ENCODE measurements at places on chromosomes 13 and 19. TPM values are rescaled to one million over a fixed set of nuclear protein-coding genes. Genes with fewer than 3 reads are reported as not detected.

- no peak for DNase-seq
Measured at GRCh38 chr13:66914155-66914554, 316.0 kb downstream of the PCDH9 start.

- no peak for DNase-seq
Measured at GRCh38 chr13:113565526-113566226, 18.9 kb upstream of the TFDP1 start.

GRCh38 chr19:6802336-6803035, 30.0 kb downstream of the VAV1 start:
- DNase-seq: no peak

DNA sequence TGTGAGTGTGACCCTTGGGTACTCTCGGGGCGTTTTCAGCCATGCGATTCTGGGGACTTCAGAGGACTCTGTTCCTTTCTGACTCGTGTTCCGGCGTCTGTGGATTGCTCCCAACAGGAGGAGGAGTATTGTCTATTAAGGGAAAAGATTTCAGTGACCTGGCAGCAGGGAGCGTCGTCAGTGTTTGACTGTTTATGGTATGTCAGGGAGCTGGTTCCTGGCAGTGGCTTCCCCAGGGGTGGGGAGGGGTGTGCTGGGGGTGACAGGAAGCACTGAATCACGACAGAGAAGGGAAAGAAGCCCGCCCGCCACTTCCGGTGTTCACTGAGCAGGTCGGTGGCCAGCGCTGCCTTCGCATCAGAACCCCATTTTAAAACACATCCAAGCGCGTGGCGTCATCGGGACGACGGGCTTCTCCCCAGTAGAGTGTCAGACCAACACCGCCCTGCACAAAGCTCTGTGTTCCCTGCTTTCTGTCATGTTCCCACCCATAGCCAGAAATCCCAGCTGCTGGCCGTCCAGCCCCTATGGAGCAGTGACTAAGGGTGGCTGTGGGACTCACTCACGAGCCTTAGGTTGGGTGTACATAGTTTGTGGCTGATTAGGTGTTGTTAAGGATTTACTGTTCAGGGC, 33.8 kb downstream of the COL4A2 start:
- peak; percentile 86 for DNase-seq

Gene FLT1
- total RNA-seq: 41.1 TPM

GRCh38 chr19:10270616-10271394, at the start of gene ICAM1:
Gene ICAM1 (plus strand): TSS chr19:10271120. CDS start chr19:10271160, 40 bp downstream.
- peak; percentile 87 for DNase-seq

DNA sequence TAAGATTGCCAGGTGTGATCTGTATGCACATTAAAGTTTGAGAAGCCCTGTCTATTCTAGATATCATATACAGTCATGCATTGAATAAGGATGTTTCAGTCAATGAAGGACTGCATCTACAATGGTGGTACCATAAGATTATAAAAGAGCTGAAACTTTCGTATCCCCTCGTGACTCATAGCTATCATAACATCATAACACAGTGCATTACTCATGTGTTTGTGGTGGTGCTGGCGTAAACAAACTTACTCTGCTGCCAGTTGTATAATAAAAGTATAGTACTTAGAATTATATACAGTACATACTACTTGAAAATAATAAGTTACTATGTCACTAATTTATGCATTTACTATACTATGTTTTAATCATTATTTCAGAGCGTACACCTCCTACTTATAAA, 489.3 kb downstream of the GPC6 start:
- DNase-seq: no peak

DNA sequence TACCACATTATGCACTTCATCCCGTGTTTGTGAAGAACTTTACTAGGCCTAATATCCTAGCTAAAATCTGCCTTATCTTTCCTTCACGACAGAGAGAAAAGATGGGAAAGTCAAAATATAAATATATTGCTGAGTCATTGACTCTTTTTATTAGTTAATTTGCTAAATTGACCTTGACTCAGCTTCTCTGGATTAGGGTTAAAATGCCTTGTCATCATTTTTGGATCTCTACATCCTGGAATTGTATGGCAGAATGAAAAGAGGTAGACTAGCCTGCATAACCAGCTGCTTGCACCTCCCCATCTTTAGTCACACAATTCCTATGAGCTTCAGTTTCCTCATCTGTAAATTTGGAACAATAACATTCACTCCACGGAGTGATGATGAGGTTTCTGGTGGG, 280.3 kb downstream of the DCT start:
- DNase-seq: no peak

Gene ATP8A2
- total RNA-seq: not detected

GRCh38 chr13:39051157-39051556, 12.9 kb downstream of the NHLRC3 start:
- no peak for DNase-seq

Gene POSTN
- 59.3 TPM for total RNA-seq

- no peak for DNase-seq
Measured at GRCh38 chr13:108742701-108743451, 113.5 kb downstream of the MYO16 start.

Gene ZNF569
- 6.1 TPM for total RNA-seq

GRCh38 chr19:8584965-8585893, 8.0 kb upstream of the MYO1F start:
- DNase-seq: no peak

DNA sequence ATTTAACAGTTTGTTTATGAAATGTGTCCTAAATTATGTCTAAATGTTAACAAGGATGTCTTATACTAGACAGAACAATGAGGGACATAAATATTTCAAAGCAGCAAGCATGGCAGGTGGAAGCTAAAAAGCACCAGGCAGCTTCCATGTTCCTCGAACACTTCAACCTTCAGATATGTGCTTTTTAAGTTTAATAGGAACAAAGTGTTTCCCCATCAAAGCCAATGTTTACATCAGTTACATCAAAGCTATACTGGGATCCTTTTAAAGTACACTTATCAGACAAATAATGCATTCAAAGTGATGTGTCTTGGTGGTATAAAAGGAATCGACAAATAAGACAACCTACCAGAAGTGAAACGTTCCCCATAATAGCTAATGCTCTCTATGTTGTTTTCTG, 2841.1 kb upstream of the PCDH20 start:
- no peak for DNase-seq

Gene OR4F17
- not detected for total RNA-seq

DNA sequence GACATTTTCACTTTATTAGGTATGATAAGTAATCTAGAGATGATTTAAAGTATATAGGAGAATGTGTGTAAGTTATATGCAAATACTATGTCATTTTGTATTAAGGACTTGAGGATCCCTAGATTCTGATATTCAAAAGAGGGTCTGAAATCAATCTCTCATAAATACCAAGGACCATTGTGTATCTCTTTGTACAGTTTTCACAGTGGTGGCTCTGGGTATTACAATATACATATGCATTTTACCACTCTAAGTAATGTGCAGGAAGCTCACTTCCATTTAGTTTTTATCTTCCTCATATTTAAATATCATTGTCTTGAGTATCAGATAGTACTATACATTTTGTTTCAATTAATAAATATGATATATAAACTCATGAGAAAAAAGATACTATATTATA, 862.6 kb upstream of the PCDH20 start:
- no peak for DNase-seq

- peak; percentile 51 for DNase-seq
Measured at GRCh38 chr19:33621811-33622504, at the start of gene CHST8. Gene CHST8 (plus strand): TSS chr19:33621953. CDS start chr19:33689262, 67,309 bp downstream.

Gene BCAM
- 108 TPM for total RNA-seq

DNA sequence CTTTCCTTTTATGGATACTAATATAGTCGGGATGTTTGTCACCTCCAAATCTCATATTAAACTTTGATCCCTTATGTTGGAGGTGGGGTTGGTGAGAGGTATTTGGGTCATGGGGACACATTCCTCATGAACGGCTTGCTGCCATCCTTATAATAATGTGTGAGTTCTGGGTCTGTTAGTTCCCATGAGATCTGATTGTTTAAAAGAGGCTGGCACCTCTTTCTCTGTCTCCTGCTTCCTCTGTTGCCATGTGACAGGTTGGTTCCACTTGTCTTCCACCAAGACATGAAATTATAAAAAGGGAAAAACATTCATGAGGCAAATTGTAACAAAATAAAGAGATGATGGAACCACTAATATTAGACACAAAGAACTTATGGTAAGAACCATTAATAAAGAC, 107.8 kb upstream of the ATXN8OS start:
- no peak for DNase-seq

GRCh38 chr13:75061909-75062308, 420.1 kb downstream of the TBC1D4 start:
- no peak for DNase-seq

DNA sequence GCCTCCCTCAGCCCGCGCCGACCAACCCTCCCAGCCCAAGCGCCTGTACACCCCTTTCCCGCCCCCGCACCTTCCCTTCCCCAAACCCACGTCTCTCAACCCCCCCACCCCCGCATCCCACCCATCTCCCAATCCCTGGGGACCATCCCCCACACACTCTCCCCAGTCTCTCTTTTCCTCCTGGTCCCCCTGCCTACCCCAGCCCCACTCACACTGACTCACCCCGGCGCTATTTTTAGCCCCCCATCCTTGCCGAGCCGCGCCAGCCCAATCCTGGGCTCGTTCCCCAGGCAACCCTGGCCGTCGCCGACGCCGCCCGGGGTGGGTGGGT, 11.7 kb downstream of the CIC start:
- no peak for DNase-seq

Gene LCP1
- total RNA-seq: 10.9 TPM

DNA sequence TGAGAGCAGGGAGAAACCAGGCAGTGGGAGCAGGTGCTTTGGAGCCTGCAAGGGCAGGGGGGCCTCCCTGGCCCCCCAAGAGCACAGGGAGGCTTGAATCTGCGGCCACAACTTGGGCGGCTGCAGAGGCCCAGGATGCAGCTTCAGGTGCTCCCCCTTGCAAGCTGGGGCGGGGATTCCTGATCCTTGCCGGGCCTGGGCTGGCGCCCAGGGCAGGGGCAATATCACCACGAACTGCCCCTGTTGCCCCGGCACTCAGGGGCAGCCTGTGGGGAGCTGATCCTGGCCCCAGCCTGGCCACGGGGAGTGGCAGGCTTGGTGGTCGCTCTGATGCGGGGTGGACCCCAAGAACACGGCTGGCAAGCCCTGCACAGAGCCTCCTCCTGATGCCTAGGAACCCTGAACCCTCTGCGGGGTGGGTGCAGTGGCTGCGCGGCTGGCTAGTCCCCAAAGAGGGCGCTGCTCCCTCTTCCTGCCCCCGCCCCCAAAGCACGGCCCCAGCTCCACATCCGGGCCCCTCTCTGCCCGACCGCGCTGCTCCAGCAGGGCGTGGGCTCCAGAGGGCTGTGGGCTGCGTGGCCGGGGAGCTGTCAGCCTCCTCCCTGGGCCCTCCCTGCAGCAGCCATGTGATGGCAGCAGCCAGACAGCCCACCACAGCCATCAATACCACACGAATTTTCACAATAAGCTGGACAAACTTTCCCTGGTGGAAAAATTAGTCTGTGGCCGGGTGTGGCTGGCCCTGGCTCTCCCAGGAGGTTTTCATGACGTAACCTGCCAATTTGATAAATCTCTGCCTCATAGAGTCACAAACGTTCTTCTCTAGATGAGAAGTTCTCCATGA, 21.0 kb downstream of the TNFSF9 start:
- no peak for DNase-seq

DNA sequence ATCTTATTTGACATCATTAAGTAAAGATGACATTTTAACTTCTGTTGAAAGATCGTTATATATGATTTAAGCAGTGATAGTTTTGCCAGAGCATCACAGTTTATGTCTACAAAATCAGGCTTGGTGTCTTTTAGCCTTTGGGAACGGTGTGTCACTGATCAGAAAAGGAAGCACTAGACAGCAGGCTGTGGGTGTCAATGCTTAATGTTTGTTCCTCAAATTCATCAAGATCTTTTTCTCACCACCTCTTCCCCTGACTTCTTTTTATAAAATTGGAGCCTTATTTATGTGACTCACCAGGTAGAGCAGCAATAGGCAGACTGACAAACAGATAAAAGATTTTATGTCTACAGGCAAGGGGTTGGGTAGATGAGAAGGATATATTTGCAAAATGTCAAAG, 1558.5 kb downstream of the EFNB2 start:
- no peak for DNase-seq

Measured in heart left ventricle (tissue), 16 donors.